ENCODE measurements at places on chromosomes 1 and 21. TPM values are rescaled to one million over a fixed set of nuclear protein-coding genes. Genes with fewer than 3 reads are reported as not detected.

DNA sequence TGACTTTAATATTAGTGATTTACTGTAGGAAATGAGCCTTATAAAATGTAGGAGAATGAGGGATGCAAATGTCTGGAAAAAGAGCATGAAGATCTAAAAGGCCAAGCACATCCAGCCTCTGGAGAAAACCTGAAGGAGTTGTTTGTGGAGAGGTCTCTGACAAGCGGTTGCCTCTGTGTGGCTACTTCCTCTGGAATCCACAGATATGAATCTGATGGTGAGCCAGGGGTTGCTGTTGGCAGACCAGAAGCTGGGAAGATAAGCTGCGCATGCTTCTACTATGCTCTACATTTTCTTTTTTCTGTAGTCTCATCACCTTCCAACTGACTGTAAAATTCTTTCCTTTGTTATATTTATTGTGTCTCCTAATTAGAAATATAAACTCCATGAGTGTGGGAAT, 248.6 kb downstream of the OLFM3 start:
- DNase-seq = no peak

- DNase-seq = no peak
Observed at GRCh38 chr1:53349369-53349835, 21.5 kb upstream of the LRP8 start.

DNA sequence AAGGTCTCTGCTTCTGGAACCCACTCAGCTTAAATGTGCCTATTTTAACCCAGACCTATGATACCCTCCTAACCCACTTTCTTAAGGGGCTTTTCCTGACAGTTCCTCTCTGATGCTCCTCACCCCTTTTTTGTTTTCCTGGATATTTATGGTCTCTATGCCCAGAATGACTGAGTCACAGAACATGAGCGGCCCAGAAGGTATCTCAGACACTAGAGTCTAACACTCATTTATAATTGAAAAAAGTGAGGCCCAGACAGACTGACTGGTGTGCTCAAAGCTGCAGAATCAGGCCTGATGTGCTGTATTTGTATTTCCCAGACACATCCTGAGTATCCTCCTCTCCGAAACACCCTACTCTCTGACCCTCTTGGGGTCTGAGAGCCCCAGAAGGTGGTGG, 44.0 kb downstream of the LRRC71 start:
- no peak for DNase-seq

DNA sequence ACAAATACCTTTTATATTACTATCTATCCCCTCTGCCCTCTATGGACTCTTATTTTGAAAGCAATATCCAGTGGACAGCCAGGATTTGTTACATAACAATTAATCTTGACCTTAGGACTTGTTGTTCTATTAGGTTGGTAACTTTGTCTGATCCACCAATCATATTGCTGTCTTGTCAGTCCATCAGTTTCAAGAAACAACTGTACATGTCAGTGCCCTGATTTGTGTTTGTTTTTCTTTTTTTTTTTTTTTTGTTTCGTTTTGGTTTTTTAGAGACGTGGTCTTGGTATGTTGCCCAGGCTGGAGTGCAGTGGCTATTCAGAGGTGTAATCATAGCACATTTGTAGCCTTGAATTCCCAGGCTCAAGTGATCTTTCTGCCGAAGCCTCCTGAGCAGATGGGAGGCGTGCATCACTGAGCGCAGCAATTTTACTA, 1.5 kb upstream of the SCP2 start:
- no peak for DNase-seq

- DNase-seq = no peak
Observed at GRCh38 chr1:233439721-233440120, 112.2 kb downstream of the MAP3K21 start.

DNA sequence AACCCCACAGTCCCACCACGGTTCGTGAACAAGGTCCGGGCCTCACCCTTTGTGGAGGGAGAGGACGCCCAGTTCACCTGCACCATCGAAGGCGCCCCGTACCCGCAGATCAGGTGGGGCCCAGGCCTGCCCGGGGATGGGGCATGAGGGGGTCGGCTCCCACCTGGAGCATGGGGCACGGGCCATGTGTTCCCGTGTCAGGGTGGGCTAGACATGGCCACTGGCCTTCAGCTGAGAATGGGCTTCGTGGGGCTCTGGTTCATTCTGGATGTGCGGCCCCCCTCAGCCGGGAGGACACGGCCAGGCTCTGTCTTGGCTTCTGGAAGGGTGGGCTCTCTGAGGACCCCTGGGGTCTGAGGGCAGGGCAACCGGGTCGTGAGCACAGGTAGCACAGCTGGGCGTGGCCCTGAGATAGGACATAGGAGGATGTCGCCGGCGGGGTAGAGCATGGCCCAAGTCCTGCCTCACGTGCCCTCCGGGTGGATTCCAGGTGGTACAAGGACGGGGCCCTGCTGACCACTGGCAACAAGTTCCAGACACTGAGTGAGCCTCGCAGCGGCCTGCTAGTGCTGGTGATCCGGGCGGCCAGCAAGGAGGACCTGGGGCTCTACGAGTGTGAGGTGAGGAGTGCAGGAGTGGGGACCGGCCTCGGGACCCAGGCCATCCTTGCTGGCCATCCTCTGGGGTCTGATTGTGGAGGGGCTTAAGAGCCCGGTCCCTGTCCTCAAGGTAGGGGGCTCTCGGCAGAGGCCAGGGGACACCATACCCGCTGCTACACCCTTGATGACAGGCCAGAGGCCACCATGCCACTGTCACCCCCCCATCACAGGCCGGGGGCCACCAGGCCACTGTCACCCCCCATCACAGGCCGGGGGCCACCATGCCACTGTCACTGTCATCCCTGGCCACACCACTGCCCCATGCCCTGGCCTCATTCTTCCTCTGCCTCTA, 55.5 kb downstream of the TRIM11 start:
- DNase-seq = no peak

LCE3E gene
- total RNA-seq = not detected

DNA sequence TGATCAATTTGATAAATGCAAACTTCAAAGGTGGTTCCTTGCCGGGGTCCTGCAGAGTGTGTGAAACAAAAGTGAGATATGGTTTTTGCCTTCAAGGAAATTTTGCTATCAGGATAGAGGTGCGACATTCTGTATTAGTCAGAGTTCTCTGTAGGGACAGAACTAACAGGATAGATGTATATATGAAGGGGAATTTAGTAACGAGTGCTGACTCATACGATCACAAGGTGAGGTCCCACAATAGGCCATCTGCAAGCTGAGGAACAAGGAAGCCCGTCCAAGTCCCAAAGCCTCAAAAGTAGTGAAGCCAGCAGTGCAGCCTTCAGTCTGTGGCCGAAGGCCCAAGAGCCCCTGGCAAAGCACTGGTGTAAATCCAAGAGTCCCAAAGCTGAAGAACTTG, 157.0 kb downstream of the RYR2 start:
- DNase-seq = no peak

DNA sequence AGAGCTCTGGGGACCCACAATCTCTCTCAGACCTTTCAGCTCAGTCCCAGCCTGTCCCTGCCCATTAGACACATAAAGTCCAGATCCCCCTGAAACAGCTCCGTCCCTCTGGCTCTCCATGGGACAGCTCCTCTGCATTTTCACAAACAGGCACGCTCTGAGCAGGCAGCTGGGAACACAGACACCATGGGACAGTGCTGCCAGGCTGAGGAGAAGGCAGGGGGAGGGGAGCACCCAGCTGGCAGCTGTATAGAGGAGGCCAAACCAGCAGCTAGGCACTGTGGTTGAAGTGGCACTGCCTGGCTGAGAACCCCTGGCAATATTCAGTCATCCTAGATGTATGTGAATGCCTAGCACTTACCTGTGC, 2.0 kb downstream of the TMEM63A start:
- DNase-seq = no peak

DNA sequence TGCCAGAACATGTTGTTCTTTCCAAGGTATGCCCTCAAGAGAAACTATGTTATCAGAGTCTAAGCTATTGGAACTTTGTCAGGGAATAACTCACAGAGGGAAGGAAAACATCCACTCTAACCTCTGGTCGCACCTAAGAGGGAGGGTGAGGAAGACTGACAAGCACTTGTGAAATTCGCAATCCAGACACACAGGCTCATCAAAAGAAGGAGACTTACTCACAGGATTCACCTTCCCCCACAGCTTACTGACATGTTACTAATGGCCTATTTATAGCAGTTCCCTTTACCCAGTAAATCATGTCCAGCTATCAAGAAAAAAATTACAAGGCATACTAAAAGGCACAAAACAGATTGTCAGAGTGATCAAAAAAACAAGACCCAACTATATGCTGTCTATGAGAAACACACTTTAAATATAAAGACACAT, 36.9 kb downstream of the WDR64 start:
- peak; percentile 100 for DNase-seq

- no peak for DNase-seq
Observed at GRCh38 chr21:19684328-19684727, 1280.7 kb upstream of the TMPRSS15 start.

PROK1 gene
- total RNA-seq = not detected

DNA sequence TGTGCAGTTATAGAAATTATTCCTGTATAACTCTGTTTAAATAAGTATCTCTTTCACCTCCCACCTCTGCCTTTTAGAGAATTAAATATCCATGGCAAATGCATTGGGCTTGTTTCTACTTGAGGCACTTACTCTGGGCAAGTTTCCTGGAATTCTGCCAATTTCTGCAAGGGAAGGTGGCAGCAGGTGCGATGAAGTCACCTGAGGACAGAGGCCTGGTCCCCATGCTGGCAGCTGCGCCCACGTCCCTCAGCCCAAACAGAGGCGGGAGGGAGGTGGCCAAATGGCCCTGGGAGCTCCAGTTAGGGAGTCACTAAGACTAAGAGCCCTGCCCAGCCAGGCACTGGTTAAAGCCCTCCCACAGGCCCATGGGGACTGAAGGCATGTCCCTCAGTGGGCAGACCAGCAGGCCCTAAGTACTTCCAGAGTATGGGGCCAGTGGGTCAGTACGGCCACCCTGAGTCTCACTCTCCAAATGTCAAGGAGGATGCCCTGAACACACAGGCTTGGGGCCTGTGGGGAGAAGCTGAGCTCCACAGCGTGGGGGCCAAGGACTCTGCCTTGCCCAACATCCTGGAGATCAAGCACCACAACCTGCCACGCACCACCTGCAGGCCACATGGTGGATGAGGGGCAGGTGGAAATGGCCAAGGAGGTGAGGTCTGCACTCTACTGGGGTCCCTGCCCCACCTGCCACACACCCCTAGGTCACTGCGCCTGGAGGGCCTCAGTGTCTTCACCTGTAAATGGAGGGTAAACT, 19.4 kb downstream of the ACOT7 start:
- DNase-seq = peak; percentile 74

KCNA10 gene
- total RNA-seq = not detected

DNA sequence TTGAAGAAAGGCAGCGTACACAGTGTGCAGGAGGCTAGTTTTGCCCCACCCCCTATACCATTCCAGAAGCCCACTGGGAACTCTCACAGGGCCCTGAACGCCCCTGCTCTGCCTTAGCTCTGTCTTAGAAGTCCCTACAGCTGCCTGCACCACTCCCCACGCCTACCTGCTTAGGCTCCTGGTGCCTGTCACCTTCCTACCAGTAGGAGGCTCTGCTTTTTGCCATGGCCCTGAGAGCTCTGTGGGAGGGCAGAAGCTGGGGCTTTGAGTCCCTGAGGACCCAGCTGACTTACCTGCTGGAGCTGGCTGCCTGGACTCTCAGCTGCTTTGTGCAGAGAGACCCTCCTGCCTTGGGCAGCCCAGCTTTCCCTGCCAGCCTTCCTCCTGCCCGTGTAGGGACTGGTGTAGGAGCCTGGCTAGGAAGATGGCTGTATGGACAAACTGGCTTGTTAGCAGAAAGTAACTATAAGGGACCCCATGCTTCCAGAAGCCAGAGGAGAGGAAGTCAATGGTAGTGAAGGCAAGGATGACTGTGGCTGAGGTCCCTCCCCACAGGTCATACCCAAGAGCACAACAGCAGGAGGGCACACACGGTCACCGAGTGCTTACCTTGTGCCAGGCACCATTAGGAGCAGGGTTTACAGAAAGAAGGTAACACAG, 9.8 kb upstream of the CELSR2 start:
- peak; percentile 76 for DNase-seq

GRCh38 chr1:210489491-210489890, 160.8 kb downstream of the HHAT start:
- DNase-seq = no peak

- DNase-seq = no peak
Observed at GRCh38 chr21:43697758-43698643, 20.9 kb upstream of the PDXK start.

DNA sequence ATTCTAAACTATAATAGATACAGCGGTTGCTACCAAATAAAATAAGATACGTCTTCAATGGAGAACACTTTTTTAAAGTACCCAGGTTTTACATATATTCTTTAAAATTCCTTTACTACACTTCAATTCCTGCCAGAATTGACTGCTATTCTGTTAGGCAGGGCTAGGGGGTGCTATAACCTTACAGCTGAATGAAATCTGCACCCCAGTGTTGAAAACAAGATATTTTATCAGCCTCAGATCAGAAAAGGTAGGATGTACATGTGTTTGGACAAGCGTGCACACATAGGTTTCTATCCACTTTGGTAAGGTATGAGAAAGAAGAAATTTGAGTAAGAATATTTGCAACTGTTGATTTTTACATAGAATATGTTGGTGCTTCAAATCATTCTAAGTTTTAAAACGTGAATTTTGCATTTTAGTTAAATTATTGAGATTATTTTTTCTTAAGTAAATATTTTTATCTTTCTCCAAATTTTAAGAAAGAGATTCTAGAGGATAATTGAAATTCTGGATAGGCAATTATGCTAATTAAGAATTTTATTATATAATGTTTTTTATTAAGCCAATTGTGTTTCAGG, 490.8 kb upstream of the ADGRL4 start:
- peak; percentile 37 for DNase-seq

CELA2A gene
- not detected for total RNA-seq

Measured in bronchial epithelial cell (primary cell).